NK-92 treated with Interleukin-12 subunit alpha and Interleukin-12 subunit beta, amount 100 ng/mL, for 24 hours (cell line): ENCODE measurements at places on chromosomes 12 and 14.

GRCh38 chr12:9341260-9341585 is 133.0 kb upstream of the PZP start:
- no peak for DNase-seq

DNA sequence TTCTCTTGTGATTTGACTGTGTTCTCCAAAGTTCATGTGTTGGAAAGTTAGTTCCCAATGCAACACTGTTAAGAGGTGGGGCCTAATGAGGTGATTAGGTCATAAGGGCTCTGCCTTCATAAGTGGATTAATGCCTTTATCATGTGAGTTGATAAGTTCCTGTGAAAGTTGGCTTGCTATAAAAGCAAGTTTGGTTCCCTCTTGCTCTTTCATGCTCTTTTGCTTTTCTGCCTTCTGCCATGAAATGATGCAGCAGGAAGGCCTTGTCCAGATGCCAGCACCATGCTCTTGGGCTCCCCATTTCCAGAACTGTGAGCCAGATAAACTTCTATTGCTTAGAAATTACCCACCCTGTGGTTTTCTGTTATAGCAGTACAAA is 41.9 kb downstream of the SLC16A7 start:
- DNase-seq, result no peak

DNA sequence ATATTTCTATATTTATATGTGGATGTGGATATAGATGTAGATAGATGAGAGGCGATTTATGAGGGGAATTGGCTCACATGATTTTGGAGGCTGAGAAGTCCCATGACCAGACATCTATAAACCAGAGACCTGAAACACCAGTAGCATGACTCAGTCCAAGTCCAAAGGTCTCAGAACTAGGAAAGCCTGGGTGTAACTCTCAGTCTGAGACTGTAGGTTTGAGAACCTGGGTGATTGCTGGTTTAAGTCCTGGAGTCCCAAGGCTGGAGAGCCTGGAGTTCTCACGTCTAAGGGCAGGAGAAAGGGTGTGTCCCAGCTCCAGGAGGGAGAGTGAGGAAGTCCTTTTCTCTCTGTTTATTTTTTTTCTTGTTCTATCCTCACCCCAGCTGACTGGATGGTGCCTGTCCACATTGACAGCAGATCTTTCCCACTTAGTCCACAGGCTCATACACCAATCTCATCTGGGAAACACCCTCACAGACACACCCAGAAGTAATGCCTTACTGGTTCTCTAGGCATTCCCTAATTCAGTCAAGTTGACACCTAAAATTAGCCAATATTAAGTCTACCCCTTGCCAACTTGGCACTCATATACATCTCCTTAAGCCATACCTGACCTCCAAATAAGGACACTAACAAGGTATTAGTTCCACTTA is 45.4 kb downstream of the EMP1 start:
- DNase-seq, result no peak

GRCh38 chr12:26058308-26058707 is 66.5 kb downstream of the BHLHE41 start:
- DNase-seq, result no peak

DNA sequence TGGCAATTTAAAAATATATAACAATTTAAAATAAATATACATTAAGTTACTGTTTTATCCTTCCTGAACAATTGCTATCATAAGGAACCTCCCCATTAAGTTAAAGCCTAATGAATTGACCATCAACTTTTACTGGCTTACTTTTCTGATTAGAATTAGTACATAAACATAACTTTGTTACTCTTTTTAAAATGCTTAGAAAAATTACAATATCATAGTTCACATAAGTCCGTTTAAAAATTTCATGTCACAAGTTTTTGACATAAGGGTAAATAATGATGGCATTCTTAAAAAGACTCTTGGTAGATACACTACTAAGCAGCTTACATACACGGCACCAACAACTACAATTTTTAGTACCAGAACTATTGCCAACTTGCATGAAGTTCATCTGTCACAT is 1308.6 kb downstream of the FSCB start:
- DNase-seq, result no peak

DNA sequence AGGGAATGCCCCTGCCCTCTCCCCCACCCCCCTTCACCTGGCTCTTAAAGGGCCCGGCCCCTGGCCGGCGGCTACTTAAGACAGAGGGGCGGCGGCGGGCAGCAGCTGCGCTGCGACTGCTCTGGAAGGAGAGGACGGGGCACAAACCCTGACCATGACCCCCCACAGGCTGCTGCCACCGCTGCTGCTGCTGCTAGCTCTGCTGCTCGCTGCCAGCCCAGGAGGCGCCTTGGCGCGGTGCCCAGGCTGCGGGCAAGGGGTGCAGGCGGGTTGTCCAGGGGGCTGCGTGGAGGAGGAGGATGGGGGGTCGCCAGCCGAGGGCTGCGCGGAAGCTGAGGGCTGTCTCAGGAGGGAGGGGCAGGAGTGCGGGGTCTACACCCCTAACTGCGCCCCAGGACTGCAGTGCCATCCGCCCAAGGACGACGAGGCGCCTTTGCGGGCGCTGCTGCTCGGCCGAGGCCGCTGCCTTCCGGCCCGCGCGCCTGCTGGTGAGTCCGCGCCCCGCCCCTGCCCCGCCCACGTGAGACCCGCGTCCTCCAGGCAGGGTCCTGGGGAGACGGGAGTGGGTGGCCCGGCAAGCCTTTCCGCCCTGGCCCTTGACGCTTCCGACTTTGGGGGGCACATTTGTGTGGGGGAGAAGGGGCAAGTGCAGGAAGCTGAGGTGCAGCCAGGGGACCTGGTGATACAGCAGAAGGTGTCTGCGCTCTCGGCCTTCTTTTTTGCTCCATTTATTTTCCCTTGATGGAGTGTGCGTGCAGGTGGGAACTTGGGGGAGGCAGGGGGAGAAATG is at the start of gene IGFBP6:
Gene IGFBP6, plus strand, starts transcription at position 104 of the 790 bp plus-strand sequence. Its CDS starts 51 bp downstream, at position 155.
- no peak for DNase-seq

- no peak for DNase-seq
Measured at GRCh38 chr14:72665259-72665658, 228.6 kb downstream of the DPF3 start.

DNA sequence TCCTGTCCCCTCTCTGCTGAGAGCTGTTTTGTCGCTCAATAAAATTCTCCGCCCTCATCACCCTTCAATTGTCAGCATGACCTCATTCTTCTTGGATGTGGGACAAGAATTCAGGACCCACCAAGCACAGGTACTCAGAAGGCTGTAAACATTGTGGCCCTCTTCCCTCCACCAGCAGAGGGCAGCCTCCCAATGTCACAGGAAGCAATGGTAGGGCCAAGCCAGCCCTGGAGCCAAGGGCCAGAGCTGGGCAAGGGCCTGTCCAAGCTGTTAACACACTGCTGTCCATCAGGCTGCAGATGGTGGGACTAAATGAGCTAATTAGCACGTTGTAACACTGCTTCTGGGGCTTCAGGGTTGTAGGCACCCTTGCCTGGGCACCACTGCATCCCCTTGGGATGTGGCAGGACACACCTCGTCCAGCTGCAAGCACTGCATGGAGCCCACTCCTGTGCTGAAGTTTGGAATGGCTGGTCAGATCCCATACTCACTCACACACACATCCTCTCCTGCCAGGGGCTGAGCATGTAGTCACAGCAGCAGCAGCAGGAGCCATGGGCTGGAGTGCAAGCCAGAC is 62.7 kb upstream of the HECTD1 start:
- peak; percentile 21 for DNase-seq

GRCh38 chr12:53798575-53798974 is 46.8 kb upstream of the CISTR start:
- no peak for DNase-seq

GRCh38 chr12:58441483-58441882 is 478.8 kb downstream of the LRIG3 start:
- no peak for DNase-seq

DNA sequence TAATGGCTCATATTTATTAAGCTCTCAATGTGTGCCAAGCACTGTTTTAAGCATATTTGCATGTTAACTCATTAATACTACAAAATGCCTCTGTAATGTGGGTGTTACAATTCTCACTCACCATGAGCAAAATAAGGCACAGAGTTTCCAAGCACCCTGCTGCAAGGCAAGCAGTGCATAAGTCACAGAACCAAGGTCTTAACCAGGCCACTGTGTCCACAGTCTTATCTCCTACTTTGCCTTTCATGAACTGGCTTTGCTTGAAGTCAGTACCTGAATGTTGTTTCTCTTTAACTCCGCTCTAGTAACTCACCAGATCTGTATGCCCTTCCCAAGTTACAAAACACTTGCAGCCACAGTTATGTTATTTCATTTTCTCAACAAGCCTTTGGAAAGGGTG is 1372.7 kb downstream of the AACS start:
- no peak for DNase-seq
